ENCODE measurements at places on chromosomes 6 and 20.

DNA sequence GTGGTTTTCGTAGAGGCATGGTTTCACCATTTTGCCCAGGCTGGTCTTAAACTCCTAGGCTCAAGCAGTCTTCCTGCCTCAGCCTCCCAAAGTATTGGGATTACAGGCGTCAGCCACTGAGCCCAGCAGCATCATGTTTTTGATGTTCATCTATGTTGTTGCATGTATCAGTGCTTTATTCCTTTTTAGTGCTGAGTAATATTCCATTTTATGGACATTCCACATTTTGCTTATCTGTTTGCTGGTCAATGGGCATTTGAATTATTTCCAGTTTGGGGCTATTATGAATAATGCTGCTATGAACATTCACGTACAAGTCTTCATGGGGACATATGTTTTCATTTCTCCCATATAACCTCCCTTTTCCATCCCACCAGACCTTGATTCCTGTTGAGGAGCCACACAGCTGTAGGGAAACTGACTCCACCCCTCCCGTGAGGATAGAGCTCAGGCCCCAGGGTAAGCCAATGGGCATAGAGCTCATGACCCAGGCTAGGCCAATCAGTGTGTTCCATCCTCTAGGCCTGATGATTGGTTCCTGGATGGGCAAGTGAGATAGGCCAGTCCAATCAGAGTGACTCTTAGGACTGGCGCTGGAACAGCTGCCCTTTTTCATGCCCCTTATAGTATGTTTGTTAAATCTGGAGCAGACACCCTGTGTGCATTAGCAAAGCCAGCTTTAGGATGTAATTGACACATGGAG is 49.5 kb downstream of the DLGAP4 start:
- DNase-seq, result no peak

DNA sequence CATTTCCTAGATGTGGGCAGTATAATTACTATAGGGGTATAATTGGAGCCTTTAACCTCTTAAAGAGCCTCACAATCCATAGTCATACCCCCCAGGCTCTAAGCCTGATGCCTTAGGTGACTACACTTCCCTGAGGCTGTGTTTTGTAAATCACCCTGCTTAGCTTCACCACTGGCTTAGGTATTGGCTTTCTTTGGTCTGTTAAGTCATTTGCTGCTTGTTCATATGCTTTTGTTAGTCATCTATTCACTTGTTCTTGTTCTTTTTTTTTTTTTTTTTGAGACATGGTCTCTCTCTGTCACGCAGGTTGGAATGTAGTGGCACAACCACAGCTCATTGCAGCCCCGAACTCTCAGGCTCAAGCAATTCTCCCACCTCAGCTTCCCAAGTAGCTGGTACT is 26.7 kb downstream of the KAT14 start:
- DNase-seq, result no peak

DNA sequence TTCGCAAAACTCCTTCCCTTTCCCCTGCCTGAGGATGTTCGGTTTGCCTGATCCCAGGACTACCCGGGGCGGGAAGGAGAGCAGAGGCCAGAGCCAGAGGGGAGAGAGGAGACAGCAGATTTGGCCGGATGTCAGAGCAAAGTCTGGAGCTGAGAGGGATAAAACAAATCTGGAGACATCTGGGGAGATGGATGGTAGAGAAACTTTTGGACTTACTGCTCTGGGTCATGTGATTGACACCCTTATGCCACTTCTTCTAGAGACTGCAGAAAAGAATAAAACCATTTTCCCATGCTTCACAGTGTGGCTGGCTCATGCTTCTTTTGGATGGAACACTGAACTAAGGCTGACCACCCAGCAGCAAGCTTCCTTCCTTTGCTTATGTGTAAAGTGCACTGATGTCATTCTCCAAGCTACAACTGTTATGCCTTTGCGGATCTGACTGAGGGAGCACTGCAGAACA is 174.7 kb downstream of the FOXC1 start:
- no peak for DNase-seq

GRCh38 chr6:70547313-70547712 is 19.4 kb upstream of the SDHAF4 start:
- DNase-seq, result no peak

- no peak for DNase-seq
Observed at GRCh38 chr20:58811334-58811733, 39.4 kb downstream of the GNAS-AS1 start.

- no peak for DNase-seq
Observed at GRCh38 chr6:166341464-166341863, 881 bp downstream of the SFT2D1 start.

- DNase-seq, result no peak
Observed at GRCh38 chr6:94751641-94752329, 825.5 kb upstream of the MANEA start.

- DNase-seq, result peak; percentile 16
Observed at GRCh38 chr6:112117554-112117953, 30.2 kb downstream of the FAM229B start.

GRCh38 chr20:10919396-10920140 is 245.8 kb upstream of the JAG1 start:
- no peak for DNase-seq

DNA sequence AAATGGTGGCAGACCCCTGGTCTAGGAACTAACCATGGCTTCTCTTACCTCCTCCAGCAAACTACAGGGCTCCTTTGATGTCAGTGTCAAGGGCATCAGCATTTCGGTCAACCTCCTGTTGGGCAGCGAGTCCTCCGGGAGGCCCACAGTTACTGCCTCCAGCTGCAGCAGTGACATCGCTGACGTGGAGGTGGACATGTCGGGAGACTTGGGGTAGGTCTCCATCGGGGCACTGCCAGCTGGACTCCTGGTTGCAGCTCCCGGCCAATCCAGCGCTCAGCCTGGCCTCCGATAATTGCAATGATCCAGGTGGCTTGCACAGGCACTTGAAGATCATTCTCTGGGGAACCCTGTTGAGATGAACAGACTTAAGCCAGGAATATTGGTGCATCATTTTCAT is 7.9 kb downstream of the LBP start:
- no peak for DNase-seq

- no peak for DNase-seq
Observed at GRCh38 chr6:45428727-45429126, 51.0 kb upstream of the SUPT3H start.

DNA sequence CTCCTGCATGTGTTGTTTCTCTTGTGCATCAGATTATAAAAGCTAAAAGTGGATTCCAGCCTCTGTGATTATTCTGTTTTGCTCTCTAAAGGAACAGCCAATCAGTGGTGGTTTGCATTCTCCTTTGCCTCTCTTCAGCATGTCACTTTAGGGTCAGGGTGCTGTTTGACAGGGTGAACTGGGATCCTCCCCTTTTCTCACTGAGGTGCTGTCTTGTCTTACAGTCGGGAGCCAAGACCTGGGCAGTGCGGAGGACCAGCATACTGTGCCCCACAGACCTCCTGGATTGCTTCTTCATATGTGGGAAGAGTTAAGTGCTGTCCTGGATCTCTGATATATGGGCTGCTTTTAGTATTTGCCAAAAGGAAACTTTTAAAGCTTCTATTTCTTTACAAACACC is 15.2 kb upstream of the CST2 start:
- no peak for DNase-seq

DNA sequence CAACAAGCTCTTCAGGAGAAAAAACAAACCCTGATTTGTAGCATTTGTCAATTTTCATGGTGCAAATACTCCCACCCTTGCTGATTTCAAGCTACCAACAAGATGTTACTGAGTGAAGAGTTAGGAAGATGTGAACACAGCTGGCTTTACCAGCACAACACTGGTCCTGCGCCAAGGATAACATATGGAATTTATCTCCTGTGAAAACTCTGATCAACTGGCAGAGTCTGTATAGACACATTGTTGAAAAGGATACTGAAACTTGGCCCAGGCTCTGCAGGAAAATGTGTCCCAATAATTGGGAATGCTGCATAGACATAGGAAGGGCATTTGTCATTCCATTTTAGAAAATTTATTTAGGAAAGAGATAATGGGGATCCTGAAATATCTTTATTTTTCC is 29.0 kb downstream of the OTOR start:
- no peak for DNase-seq

Data from CD4-positive, CD25-positive, alpha-beta regulatory T cell (primary cell).